ENCODE measurements at places on chromosomes 2 and 18.
A peak's percentile ranks its signal among the peaks of the same experiment; 100 is the strongest.

DNA sequence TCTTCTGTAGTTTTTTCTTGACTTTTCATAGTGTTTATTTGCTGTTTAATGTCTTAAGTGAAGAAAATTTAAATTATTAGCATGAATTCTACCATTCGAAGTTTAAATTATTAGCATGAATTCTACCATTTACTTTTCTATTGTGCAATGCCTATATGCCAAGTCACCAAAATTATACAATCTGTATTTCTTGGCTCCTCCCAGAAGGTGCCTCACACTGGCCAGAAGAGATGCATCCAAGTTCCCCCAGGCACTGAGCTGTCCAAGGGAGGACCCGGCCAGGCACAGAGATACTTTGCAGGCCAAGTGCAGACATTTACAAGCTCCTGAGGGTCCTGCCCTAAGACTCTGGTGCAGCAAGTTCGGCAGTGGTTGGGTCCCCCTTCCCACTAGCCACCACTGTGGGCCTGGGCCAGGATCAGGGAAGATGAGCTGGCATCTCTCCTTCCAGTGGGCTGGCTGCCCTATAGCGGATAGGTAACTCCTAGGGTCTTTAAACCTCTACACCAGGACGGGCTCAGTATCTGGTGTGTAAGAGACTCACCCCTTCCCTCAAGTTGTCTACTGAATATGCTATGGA lies 31.3 kb downstream of the TMEM247 start:
- H3K27ac ChIP-seq = no peak overlapping the region
- no peak for DNase-seq
- H3K27me3 ChIP-seq = peaks cover 2% of the 10 kb centered on the region
- no peak overlapping the region for H3K4me3 ChIP-seq
- peaks cover 8% of the 10 kb centered on the region for H3K36me3 ChIP-seq

DNA sequence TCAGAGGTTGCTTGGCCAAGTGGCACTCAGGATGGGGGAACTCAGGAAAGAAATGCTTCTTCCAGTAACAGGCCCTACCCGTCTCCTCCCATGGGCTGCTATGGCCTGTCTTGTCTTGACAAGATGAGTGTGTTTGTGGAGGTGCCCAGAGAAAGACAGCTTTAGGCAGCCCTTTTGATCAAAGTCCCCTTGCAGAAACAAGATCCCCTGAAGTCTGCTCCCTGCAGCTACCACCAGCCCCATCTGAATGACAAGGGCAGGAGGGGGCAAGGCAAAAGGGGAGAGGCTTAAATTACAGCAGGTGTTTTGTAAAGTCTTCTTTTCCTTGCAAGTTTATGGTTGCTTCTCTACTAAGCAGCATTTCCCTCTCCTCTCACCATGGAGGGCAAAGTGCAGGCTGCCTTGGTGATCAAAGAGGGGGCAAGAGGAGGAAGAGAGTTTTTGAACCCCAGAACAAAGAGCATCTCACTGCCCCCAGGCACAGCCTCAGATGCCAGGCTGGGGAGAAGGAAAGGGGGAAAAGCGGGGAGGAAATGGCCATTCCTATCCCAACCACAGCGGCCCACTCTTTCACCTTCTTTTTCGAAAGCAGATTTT lies 6.7 kb downstream of the EVA1A start:
- H3K27ac ChIP-seq = no peak overlapping the region
- peaks cover 19% of the 10 kb centered on the region for H3K27me3 ChIP-seq

- H3K4me3 ChIP-seq = no peak overlapping the region
- H3K36me3 ChIP-seq = no peaks in the 10 kb centered on the region
- H3K27me3 ChIP-seq = no peaks in the 10 kb centered on the region
- DNase-seq = no peak
- peaks cover 2% of the 10 kb centered on the region for H3K4me1 ChIP-seq
- no peak overlapping the region for H3K27ac ChIP-seq
Measured at GRCh38 chr2:43346602-43347567, 120.5 kb upstream of the ZFP36L2 start.

- DNase-seq = no peak
- no peaks in the 10 kb centered on the region for H3K4me1 ChIP-seq
- no peak overlapping the region for H3K27ac ChIP-seq
- H3K4me3 ChIP-seq = no peak overlapping the region
- peaks cover 2% of the 10 kb centered on the region for H3K27me3 ChIP-seq
Measured at GRCh38 chr2:160249876-160250275, 49.8 kb upstream of the ITGB6 start.

GRCh38 chr2:3572620-3573019 lies 2.4 kb upstream of the RPS7 start:
- H3K27me3 ChIP-seq = no peaks in the 10 kb centered on the region
- H3K4me3 ChIP-seq = no peak overlapping the region
- no peak overlapping the region for H3K27ac ChIP-seq
- no peak for DNase-seq

DNA sequence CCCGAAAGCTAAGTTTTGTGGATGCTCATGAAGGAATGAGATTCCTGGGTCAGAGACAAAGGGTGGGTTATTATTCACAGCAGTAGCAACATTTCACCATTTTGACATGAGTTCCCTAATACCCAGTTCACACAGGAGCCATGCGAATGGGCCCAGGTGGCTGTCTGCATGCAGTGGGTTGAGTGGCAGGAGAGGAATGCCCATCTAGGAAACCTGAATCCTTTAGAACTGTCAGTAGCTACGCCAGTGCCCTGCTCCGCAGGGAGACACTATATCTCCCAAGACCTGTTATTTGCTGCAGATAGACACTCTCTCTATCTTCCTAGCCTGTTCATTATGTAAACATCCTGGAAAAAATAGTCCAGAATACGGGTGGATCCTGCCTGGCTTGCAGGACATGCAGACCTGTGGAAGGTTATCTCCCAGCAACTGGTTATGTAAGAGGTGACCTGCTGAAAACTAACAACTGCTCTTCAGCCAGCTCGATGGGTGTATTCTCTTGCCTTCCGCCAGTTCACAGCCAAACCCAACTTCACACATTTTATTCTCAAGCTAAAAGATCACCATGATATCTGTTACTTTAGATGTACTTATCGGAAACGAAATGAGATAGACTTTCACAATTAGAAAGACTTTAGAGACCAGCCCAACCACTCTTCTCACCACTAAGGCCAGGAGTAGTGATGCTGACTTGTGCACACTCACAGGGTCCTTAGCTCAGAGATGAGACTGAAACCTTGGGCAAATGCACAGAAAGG lies 59.1 kb downstream of the MBP start:
- peaks cover 86% of the 10 kb centered on the region for H3K4me1 ChIP-seq
- no peaks in the 10 kb centered on the region for H3K27me3 ChIP-seq
- no peak for DNase-seq
- peaks cover 77% of the 10 kb centered on the region for H3K36me3 ChIP-seq
- peak overlapping the region; percentile 64 for H3K27ac ChIP-seq

- no peak overlapping the region for H3K27ac ChIP-seq
- H3K27me3 ChIP-seq = no peaks in the 10 kb centered on the region
- no peaks in the 10 kb centered on the region for H3K36me3 ChIP-seq
- H3K4me1 ChIP-seq = no peaks in the 10 kb centered on the region
Measured at GRCh38 chr2:58798676-58799208, 557.6 kb upstream of the FANCL start.

DNA sequence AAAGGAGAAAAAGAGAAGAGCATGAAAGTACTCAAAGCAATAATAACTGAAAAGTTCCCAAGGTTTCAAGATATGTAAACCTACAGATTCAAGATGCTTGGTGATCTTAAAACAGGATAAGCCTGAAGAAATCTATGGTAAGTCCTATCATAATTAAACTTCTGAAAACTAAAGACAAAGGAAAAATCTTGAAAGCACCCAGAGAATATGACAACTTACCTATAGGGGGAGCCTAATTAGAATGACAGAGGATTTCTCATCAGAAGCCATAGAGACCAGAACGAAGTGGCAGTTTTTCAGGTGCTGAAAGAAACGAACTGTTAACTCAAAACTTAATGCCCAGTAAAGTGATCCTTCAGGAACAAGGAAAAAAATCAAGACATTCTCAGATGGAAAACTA lies 59.7 kb downstream of the XDH start:
- H3K4me1 ChIP-seq = no peaks in the 10 kb centered on the region
- no peak overlapping the region for H3K27ac ChIP-seq
- no peak for DNase-seq

DNA sequence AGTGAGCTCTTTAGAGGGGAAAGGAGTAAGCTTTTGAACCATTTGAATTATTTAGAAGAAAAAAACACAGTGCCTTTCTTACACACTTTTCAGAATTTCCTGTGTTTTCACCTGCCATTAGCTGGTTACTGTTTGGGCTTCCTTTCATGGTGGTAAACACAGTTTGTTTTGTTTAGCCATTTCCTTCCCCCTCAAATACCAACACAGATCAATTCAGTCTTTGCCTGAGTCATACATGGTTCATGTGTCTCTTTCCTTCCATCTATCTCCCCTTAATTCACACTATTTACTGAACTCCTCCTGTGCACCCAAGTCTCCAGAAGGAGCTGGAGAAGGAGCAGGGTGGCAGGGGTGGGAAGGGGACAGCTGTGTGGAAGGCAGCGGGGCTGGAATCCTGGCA lies 45.0 kb downstream of the TCF7L1 start:
- no peak for DNase-seq
- no peak overlapping the region for H3K27ac ChIP-seq
- H3K4me1 ChIP-seq = peaks cover 11% of the 10 kb centered on the region
- H3K36me3 ChIP-seq = no peaks in the 10 kb centered on the region
- no peak overlapping the region for H3K4me3 ChIP-seq
- H3K27me3 ChIP-seq = peaks cover 2% of the 10 kb centered on the region

DNA sequence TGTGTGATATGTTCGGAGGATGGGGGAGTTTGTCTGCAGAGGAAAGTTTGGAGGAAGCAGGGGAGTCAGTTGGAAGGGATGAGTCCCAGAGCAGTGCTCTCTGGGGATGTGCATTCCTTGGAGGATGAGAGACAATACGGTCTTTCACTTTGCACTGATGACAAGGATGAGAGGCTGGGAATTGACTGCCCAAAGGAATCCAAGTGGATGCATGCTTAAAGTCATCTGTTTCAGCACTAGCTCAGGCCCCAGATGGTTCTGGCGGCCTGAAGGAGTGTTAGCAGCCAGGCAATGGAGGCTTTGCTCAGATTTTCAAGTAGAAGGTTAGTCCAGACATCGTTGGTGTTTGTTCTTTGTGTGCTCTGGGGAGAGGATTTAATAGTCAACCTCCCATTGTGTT lies 100.2 kb downstream of the CRIM1 start:
- H3K4me1 ChIP-seq = no peaks in the 10 kb centered on the region
- H3K36me3 ChIP-seq = no peaks in the 10 kb centered on the region
- DNase-seq = no peak
- H3K27ac ChIP-seq = no peak overlapping the region

DNA sequence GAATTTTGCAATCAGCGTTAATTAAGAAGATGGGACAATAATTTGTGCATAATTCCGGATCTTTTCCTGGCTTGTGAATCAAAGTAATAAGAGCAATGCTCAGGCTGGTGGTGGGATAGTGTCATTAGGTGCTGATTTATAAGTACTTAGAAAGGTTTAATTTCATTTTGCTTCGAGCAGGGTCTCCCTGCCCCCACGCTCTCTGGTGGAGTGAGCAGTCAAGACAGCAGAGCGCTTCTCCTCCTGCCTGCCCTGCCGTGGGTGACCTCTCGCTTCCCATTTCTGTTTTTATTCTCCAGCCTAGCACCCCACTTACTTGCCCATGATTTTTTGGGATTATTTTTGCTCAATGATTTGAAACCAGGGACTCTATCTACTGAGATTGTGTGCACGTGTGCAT lies 7.1 kb downstream of the ASB18 start:
- H3K36me3 ChIP-seq = no peaks in the 10 kb centered on the region
- no peak overlapping the region for H3K27ac ChIP-seq
- H3K4me3 ChIP-seq = no peak overlapping the region
- H3K27me3 ChIP-seq = no peaks in the 10 kb centered on the region

Data from activated CD4-positive, alpha-beta T cell treated with anti-CD3 and anti-CD28 coated beads, Interleukin-2, amount 10 ng/mL, durations not matched to agents 7 days and 5 days (primary cell).